ENCODE measurements at places on chromosomes 2 and 18.

DNA sequence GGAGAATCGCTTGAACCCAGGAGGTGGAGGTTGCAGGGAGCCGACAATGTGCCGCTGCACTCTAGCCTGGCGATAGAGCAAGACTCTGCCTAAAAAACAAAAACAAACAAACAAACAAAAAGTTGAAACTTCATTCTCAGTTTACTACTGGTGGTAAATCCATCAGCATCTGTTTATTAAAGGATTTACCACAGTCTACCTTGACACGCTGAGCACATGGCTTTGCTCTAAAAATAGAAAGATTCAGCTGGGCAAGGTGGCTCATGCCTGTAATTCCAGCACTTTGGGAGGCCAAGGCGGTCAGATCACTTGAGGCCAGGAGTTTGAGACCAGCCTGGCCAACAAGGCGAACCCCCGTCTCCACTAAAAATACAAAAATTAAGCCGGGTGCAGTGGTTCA, 201.3 kb downstream of the TGIF1 start:
- DNase-seq = no peak

DNA sequence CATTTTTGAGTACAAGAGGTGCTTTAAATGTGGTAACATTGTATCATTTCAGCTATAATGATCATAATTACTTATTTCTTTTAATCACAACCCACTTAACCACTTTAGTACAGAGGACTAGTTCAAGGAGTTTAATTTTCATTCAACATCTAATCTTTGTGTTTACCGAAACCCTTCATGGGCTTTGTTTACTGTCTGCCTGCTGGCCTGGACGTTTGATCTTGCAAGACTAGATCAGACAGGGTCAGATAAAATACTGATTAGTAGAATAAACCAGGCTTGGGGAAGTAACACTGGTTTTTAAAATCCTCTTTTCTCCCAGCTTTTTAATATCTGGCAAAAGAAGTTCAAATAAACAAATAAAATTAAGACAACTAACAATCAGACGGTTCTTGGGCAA, 93.6 kb downstream of the SATB2 start:
- no peak for DNase-seq

DNA sequence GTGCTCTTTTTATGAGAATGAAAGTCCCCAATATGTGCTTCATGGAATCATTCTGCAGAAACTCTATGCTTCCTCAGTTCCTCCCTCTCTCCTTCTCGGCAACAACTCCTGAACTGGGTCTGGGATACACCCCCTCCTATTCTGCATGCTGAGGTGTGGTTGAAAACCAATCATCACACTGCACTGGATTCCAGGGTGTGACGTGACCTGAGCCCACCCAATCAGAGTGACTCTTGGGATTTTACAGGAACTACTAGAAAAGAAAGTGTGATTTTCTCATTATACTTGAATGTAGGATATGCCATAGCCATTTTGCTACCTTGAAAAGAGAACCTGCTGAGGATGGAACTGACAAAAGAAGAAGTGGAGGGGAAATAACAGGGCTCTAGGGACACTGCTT, 36.3 kb downstream of the ACVR1 start:
- DNase-seq = no peak

DNA sequence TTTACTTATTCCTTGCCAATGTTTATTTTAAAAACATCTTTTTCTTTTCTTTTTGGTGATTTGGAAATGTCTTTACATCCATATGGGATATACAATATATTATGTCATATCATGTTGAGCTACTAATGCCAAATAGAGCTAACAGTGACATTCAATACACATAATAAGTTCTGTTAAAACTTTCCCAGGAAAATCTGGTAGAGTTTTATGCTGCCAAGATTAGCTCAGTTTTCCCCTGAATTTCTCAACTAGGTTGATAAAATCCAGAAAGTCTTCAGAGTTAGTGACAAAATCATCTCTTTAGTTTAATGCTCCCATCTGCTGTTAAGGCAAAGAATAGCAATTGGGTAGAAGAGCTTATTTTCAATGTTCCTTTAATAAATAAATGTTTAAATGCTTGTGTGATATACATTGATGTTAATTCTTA, 9.9 kb downstream of the COL3A1 start:
- no peak for DNase-seq

DNA sequence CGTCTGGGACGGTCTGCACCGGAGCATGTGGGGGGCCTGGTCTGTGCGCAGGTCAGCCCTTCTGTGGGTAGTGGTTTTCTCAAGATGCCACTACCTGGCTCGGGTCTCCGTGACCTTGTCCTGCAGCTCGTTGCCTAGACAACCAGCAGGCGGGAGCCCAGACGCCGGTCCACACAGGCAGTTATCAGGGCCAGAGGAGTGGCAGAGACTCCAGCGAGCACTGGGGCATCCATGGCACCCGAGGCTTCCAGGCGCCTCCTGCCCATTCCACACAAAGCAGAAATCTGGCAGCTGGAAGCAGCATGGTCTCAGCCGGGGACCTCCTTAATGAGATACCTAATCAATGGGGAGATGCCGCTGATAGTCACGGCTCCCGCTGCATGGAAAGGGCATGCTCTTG, 156.1 kb downstream of the FAM210A start:
- DNase-seq = no peak

- DNase-seq = no peak
Measured at GRCh38 chr2:158975271-158975921, 7.0 kb downstream of the TANC1 start.

DNA sequence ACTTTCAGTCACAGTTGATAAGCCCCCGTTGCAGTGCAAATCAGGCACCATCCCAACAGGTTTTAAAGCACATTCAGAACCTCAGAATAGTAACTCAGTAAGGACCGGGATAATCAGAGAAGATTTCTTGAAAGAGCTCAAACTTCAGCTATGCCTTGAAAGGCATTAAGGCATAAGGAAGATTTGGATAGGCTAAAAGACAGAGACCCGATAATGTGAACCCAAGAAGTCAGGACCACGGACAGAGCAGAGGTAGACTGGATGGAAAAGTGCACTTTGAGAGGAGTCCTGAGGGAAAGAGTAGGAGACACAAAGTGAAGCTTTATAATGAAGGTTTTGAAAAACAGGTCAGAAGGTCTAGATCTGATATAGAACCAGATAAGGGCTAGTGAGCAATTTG, 36.9 kb upstream of the KLF7 start:
- DNase-seq = no peak

GRCh38 chr2:208039376-208040110, 14.2 kb upstream of the PLEKHM3 start:
- no peak for DNase-seq

DNA sequence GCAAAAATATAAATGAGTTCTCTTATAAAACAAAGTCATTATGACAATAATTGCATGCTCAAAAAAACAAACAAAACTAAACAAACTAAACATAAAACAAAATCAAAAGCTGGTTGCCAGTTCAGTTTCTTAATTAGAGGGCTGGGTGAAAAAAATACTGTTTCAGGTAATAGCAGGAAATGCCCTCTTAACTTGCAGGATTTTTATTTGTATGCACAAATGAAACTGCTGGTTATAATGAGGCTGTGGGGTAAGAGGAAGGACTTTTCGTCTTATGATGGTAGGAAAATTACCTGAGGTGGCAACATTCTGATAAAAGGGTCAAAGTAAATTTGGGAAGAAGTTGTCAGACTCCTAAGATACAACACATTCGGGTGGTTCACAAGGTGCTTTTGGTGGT, 21.5 kb upstream of the CDKL4 start:
- DNase-seq = no peak

DNA sequence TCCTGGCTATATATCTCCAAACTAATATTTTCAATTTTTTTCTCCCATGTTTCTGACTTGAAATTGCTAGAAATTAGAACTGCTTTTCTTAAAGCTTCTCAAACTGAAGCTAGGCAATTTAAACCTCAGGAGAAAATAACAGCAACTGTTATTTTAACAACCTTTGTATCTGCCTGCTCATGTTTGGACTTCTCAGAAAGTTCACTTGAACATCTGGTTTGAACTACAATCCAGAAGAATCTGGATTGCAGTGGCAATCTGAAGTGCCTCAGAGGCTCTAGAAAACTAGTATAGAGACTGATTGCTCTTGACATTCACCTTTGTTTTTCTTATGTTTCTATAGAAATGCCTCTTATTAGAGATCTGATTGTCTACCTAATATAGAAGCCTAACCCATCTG, 64.1 kb downstream of the STAT4 start:
- DNase-seq = no peak

- no peak for DNase-seq
Measured at GRCh38 chr2:18585526-18585925, 3.8 kb downstream of the NT5C1B start.

DNA sequence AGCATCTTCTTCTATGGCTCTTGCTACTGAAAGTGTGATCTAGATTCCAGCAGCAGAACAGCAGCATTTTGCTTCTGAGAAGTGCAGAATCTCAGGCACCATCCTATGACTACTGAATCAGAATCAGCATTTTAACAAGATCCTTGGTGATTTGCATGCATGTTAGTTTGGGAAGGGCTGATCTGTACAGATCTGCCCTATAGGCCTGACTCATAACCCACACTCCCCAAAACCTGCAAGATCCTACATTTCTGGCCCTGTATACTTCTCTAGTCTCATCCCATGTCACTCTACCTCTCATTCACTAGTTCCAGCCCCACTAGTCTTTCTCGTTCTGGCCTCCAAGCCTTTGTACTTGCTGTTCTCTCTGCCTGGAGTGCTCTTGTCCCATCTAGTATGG, 15.7 kb upstream of the DARS1 start:
- no peak for DNase-seq

DNA sequence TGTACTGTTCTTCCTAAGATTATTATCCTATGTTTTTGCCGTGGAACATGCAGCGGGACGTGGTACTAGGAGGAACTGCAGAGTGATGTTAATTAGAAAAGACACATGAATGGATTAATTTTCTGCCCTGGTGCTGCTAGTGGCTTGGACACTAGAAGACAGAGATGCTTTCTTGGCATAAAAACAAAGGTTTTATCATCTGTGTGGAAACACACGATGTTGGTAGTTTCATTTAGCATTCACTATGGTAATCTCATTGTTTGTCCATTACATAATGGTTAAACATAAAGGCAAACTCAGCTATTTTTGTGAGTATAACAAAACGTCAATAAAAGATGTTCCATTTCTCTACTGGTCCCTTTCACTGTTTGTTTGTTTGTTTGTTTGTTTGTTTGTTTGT, 22.8 kb downstream of the COL6A3 start:
- DNase-seq = no peak

- DNase-seq = no peak
Measured at GRCh38 chr2:181858600-181858999, 32.9 kb upstream of the ITPRID2 start.

DNA sequence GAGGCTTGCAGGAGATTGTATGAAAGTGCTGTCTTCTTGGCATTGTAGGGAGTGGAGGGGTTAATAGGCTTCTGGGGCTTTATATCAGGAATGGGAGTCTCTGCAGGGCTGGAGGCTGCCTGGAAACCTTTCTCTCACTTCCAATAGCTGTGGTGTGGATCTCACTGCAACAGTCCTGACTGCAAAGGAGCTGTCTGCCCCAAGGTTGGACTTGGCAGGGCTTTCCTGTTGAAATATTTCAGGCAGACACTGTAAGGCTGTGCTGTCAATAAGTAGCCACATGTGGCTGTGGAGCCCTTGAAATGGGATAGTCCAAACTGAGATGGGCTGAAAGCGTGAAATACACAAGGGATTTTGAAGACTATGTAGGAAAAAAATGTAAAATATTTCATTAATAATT, 399.1 kb upstream of the SPRED2 start:
- DNase-seq = no peak

DNA sequence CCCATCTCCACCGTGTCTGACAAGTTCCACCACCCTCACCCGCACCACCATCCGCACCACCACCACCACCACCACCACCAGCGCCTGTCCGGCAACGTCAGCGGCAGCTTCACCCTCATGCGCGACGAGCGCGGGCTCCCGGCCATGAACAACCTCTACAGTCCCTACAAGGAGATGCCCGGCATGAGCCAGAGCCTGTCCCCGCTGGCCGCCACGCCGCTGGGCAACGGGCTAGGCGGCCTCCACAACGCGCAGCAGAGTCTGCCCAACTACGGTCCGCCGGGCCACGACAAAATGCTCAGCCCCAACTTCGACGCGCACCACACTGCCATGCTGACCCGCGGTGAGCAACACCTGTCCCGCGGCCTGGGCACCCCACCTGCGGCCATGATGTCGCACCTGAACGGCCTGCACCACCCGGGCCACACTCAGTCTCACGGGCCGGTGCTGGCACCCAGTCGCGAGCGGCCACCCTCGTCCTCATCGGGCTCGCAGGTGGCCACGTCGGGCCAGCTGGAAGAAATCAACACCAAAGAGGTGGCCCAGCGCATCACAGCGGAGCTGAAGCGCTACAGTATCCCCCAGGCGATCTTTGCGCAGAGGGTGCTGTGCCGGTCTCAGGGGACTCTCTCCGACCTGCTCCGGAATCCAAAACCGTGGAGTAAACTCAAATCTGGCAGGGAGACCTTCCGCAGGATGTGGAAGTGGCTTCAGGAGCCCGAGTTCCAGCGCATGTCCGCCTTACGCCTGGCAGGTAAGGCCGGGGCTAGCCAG, 1.2 kb downstream of the ONECUT2 start:
- DNase-seq = no peak

GRCh38 chr2:237480988-237481525, 6.0 kb upstream of the MLPH start:
- DNase-seq = no peak

- no peak for DNase-seq
Measured at GRCh38 chr2:60500861-60501260, 52.6 kb downstream of the BCL11A start.

GRCh38 chr2:168577885-168578284, 121.8 kb downstream of the CERS6 start:
- no peak for DNase-seq

DNA sequence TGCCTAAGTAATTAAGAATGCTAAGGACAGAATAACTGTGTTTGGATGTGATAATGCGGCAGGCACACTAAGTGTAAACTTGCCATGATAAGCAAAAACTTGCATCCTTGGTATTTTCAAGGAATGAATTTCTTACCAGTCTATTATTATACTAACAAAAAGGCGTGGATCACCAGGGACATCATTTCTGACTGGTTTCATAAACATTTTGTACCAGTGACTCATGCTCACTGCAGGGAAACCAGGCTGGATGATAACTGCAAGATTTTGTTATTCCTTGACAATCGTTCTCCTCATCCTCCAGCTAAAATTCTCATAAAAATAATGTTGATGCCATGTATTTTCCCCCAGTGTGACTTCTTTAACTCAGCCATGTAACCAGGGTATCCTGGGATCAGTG, 289.5 kb downstream of the CDCA7 start:
- no peak for DNase-seq

DNA sequence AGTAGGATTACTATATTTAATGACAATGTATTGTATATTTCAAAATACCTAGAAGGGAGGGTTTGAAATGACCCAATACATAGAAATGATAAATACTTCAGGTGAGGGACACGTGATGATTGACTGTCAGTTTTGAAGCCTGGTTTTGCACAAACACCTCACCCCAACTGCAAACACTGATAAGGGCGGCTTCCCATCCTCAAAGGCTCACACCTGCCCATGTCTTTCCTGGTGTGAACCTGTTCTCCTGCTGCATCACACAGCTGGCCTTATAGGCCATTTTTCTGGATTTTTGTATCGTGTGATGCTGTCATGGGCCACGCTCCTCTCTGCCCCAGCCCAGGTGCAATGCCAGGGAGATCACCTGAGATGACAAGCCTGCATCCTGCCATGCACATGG, 166.5 kb upstream of the NCK2 start:
- DNase-seq = no peak

Data from CD4-positive, alpha-beta T cell treated with Interleukin-1 beta for 1 hour (primary cell).